ENCODE measurements at places on chromosomes 13 and 19. TPM values are rescaled to one million over a fixed set of nuclear protein-coding genes. Genes with fewer than 3 reads are reported as not detected.

DNA sequence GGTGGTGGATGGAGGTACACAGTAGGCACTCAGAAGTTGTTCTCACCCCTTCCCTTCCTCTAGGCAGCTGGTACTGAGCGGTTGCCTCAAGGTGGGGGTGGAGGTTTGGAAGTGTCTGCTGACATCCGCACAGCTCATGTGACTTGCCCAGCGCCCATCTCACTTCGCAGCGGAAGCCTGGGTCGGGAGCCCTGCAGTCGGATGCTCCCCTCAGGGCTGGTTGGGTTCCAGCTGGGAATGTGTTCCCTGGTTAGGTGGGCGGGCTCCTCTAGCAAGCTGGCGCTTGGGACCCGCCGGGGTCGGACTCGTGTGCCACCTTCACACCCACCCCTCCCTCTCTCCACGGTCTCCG is 10.2 kb downstream of the PPP1R37 start:
- DNase-seq = no peak

CRTC1 gene
- 12.8 TPM for polyA plus RNA-seq

ALDH16A1 gene
- 24.3 TPM for polyA plus RNA-seq

DNA sequence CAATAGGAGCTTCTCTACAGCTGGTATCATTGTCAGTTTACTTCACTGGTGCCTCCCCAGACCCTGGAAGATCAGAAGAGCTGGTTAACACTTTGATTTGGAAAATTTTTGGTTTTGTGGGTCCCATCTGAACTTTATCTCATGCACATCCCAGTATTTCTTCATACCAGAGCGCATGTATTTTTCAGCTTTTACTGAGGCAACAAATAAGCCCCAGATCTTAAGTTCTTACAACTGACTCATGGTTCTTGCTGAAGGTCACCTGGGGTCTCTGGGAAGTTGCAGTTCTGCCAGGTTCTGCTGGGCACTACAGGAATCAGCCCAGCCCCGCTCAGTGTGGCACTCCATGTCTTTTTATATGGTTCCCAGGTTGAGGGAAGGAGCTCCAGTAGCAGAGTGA is 1249.9 kb downstream of the EFNB2 start:
- no peak for DNase-seq

All from right lung (tissue), 10 donors.